Midbrain (tissue), 1 donor: ENCODE measurements at places on chromosomes 7 and 10.

GRCh38 chr7:156152390-156152789 is 340.1 kb upstream of the SHH start:
- DNase-seq, result no peak

GRCh38 chr10:93219347-93219746 is 145.7 kb downstream of the CYP26A1 start:
- DNase-seq, result no peak

DNA sequence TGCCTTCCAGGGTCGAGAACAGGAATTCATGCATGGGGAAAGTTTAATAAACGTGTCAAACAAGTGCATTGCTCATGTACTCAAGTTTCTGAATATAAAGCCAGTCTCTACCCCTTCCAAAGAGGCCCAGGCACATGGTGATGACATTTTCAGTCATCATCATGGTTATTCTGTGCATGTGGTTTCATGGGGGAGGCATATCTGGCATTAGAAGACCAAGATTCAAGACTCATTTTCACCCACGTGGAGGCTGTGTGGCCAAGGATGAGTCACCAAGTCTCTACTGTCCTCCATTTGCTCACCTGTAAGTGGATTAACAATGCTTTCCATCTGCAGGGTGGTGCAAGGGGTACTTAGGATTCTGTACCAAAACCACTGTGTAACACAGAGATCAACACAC is 34.0 kb upstream of the CNPY1 start:
- no peak for DNase-seq

GRCh38 chr10:131784363-131785120 is 116.3 kb upstream of the PPP2R2D start:
- no peak for DNase-seq

DNA sequence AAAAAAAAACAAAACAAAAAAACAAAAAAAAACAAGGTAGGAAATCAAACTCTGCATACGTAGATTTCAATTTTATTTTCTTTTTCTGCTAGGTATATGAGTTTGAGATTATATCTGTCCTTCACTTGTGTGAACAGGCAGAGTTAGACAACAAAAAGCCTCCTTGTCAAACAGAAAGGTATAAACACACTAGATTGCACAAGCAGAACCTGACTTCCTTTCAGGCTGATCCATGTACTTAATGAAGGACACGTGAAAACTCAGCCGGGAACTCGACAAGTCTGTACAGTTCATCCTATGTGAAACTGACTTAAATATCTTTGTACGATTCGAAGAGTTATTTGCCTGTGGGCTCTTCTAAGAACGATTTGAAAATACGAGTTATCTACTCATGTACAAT is 254.1 kb downstream of the ARL4A start:
- DNase-seq, result no peak

DNA sequence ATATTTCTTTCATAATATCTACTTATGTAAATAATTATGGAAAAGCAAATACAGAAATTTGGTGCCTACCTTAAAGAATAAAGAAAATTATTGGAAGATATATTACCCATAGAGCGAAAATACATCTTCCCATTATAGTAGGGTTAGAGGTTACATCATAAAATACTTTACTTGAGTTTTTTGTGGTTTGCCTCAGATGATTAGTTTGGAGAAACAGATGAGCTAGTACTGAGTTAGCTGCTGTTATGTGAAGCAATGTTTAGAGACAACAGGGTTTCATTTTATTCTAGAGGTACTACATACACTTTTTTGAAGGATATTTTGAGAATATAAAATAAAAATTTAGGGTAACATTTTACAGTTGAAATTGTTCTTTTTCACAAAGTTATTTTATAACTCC is 2.9 kb upstream of the MLLT10 start:
- no peak for DNase-seq

- DNase-seq, result peak; percentile 36
These were observed 2.4 kb downstream of the UBE2H start for GRCh38 chr7:129950191-129950932.

- no peak for DNase-seq
These were observed 1.5 kb downstream of the C1QL3 start for GRCh38 chr10:16519908-16520861.

- peak; percentile 89 for DNase-seq
These were observed 16.5 kb downstream of the ANLN start for GRCh38 chr7:36406156-36406555.

DNA sequence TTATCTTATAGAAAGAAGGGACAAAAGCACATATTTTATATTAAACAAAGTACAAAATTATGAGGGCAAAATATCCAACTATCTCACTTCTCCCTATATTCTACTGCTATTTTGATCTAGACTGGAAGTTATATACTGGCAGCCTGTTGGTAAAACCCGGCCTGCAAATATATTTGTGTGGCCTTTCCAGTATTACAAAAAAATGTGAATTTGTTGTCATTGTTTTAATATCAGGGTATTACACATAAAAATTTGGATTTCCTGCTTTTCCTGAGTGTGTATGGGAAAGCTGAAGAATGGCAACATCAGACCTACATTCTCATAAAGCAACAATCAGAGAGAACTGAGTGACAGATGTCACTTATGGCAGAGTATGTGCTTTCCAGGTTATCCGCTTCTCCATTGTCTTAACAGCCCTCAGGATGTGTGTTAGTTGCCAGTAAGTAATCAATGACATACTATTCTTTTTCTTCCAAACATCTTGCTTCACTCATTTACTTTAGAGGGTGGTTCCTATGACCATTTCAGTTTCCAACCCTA is 7.3 kb downstream of the SYPL1 start:
- DNase-seq, result no peak

GRCh38 chr10:132932461-132933307 is 9.7 kb downstream of the CFAP46 start:
- DNase-seq, result no peak

- DNase-seq, result no peak
These were observed 336.8 kb downstream of the GPR37 start for GRCh38 chr7:124428781-124429180.

DNA sequence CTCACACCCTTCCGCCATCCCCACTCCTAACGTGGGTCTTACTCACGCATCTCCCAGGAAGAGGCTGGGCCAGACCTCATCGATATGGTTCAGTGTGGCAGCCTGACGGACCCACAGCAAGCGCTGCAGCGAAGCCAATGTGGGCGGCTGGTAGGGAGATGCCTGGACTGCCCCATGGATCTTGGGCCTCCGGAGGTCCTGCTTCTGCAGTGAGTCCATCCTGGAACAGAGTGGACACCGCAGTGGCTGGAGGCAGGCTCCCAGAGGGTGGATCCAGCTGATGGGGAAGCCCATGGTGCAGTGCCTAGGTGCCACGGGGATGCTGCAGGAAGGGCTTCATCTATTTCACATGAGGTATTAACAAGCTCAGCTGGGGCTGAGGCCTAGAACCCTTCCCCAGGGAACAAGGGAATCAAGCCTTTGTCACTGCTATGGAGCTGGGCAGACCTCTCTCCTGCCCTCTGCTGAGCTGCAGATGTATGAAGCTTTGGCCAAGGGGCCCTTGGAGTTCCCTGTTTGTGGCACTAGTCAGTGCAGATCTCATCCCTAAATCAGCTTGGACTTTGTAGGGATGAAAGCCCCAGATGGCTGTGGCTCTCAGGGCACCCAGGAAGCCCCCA is 13.7 kb upstream of the SAMD8 start:
- DNase-seq, result no peak

DNA sequence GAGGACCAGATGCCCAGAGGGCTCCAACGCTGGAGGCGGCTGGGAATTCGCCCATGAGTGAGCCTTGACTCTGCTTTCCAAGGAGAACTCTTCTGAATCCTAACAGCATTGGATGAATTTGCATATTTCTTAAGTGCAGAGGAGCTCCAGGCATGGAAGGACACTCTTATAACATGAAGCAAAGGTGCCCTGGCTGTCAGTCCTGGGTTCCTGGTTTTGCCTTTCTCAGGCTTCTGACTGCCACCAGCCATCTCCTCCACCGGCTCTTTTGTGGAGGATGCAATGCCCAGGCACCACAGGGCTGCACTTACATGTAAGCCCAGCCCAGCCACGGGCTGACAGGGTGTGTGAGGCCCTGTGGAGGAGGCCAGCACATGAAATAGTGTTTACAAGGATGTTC is 8.2 kb downstream of the CLRN3 start:
- DNase-seq, result no peak

- no peak for DNase-seq
These were observed 55.1 kb downstream of the VOPP1 start for GRCh38 chr7:55517191-55517633.

DNA sequence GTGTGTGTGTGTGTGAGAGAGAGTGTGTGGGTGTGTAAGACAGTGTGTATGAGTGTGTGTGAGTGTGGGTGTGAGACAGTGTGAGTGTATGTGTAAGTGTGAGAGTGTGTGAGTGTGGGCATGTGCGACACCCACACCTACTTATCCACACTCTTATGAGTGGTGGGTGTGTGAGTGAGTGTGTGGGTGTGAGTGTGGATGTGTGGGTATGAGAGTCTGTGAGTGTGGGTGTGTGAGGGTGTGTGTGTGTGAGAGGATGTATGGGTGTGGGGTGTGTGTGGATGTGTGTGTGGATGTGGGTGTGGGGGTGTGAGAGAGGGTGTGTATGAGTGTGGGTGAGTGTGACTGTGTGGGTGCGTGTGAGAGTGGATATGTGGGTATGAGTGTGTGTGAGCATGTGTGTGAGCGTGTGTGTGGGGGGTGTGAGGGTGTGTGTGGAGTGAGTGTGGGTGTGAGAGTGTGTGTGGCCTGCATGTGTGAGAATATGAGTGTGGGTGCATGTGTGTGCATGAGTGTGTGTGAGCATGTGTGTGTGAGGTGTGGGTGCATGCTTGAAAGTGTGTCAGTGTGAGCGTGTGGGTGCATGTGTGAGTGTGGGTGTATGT is 15.1 kb downstream of the VWC2 start:
- DNase-seq, result no peak

GRCh38 chr7:2487586-2488271 is 11.5 kb upstream of the GRIFIN start:
- no peak for DNase-seq
